ENCODE measurements at places on chromosomes 5 and 9. TPM values are rescaled to one million over a fixed set of nuclear protein-coding genes. Genes with fewer than 3 reads are reported as not detected.

Gene AQP3
- total RNA-seq = not detected

DNA sequence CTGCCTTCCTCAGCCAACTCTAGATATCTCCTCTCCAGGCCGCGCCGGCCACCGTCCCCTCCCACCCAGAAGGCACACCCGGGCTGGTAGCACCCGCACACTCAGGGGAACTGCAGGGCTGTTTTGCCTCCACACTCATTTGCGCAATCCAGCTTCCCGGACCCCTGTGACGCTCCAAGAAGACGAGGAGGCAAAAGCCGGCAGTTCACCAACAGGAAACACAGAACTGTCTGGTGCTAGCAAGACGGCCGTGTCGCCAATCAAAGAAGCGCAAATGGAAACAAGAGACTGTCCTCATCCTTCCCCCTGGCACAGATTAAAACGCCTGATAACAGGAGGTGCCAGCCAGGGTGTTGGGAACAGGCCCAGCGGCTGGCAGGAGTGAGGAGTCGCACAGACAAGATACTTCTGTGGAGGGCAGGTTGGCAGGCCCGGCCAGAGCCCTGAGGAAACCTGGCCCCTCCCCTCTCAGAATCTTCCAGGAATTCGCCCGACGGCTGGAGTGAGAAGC, 7.8 kb downstream of the AGPAT2 start:
- DNase-seq = peak; percentile 74

Gene GADD45G
- total RNA-seq = not detected

- peak; percentile 87 for DNase-seq
These were observed 6.3 kb upstream of the TTLL11 start for GRCh38 chr9:122099271-122099869.

GRCh38 chr9:87603854-87604490, 106.3 kb downstream of the DAPK1 start:
- no peak for DNase-seq

- no peak for DNase-seq
These were observed 63.5 kb downstream of the GPR21 start for GRCh38 chr9:123096987-123097386.

GRCh38 chr9:3692606-3693005, 166.8 kb upstream of the RFX3 start:
- DNase-seq = no peak

- DNase-seq = peak; percentile 26
These were observed 18.7 kb upstream of the TGFBR1 start for GRCh38 chr9:99085949-99086948.

- no peak for DNase-seq
These were observed at the start of gene CARTPT for GRCh38 chr5:71719063-71719964. TSS of gene CARTPT (plus strand) at chr5:71719275. CDS start at chr5:71719294, 19 bp downstream.

GRCh38 chr5:132497488-132497997, 7.0 kb upstream of the IRF1 start:
- DNase-seq = peak; percentile 44

Measured in G401 (cell line).